ENCODE measurements at places on chromosomes 12 and 14.

- DNase-seq = no peak
Measured at GRCh38 chr12:89470741-89471509, 53.7 kb downstream of the GALNT4 start.

DNA sequence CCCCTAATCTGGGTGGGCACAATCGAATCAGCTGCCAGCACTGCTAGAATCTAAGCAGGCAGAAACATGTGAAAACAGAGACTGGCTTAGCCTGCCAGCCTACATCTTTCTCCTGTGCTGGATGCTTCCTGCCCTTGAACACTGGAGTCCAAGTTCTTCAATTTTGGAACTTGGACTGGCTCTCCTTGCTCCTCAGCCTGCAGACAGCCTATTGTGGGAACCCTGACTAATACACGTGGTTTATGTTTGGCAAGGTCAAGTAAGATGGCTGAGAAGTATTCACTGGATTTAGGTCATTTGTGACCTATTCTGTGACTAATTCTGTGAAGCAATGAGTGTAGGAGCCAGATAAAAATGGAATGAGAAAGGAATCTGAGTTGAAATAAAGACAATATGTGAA lies 11.0 kb downstream of the GPR135 start:
- peak; percentile 36 for DNase-seq

DNA sequence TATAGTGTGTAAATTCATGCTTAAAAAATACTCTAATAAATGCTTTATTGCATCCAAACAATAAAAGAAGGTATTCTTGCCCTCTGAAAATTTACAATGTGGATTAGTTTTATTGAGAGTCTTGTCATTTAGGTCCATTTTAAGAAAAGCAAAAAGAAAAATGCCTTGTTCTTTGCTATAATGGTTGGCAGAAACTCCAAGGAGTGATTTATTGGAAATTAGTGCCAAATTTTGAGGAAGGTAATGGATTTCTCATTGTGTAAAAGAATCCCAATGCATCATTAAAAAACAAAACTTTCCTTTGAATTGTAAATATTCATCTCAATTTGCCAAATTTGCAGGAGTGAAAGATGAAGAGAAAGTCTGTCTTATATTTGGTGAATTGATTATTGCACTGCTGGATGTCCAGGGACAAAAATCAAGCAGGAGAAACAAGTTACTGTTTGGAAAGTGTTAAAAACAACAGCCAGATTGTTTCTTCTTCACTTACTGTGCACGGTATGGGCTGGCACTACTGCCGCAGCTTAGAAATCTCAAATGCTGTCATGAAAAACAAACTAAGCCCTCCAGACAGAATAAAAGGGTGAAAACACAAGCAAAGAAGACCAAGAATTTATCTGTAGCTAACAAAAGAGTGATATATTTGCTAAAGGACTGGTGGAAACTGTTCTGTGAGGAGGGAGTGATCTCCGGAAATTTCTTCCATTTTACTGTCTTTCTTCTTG lies 511.7 kb downstream of the TMTC2 start:
- no peak for DNase-seq

- no peak for DNase-seq
Measured at GRCh38 chr12:75978677-75979076, 52.9 kb downstream of the PHLDA1 start.

DNA sequence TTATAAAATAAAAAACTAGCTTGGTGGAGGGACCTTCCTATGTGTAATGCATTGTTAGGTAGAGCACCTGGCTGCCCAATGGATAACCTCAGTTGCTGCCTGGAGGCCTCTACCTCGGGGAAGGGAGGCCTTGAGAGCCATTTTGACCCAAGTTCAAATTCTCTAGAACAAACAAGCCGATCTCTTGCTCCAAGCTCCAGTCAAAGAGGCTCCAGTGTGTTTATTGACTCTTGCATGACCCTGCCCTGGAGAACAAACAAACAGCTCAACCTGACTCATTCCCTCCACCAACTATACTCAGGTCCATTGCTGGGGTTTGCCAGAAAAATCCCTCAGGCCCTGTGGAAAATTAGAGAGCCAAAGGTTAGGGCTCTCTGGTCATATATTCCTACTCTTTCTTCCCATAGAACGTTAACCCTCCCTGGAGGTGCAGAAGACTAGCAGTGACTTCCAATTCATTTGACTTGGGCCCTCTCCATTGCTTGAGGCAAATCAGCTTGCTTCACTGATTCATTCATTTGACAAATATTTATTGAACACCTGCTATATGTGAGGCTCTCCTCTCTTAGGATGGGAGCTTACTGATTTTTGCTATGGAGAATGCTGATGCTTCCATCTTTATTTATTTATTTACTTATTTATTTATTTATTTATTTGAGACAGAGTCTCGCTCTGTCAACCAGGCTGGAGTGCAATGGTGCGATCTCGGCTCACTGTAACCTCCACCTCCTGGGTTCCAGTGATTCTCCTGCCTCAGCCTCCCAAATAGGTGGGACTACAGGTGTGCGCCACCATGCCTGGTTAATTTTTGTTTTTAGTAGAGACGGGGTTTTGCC lies 73.7 kb upstream of the CISTR start:
- DNase-seq = no peak

DNA sequence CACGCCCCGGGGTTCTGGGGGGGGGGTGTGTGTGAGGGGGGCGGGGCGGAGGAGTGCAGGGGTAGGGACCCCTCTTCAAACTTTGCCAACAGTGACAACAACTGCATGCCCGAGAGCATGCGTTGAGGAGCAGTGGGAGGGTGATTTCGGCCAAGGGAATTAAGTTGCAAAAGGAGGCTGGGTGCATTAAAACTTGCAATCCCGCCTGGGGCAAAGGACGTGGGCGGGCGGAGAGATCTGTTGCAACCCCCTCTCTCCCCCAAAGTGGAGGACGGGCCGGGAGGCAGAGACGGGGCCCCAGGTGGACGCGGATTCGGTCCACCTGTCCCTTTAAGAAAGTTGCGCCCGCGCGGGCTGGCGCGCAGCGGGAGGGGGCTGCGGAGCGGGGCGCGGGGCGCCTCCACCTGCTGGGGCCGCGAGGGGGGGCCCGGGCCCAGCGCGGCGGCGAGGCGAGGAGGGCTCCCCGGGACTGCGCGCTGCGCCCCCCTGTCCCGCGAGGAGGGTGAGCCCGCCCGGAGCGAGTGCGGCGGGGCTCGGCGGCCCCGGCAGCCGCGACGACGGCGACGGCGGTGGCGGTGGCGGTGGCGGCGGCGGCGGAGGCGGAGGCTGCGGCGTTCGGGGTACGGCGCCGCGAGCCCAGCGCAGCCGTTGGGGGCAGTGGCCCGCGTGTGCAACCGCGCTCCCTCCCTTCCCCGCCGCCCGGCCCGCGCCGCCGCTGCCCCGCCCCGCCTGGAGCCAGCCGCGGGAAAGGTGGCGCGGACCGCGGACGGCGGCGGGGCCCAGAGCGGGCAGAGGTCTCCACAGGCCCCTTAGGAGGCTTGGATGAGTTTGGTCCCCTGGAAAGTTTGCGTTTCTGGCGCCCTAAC lies 530 bp upstream of the FOXN4 start:
- DNase-seq = no peak

GRCh38 chr14:80930095-80930494 lies 11.4 kb downstream of the CEP128 start:
- DNase-seq = no peak

DNA sequence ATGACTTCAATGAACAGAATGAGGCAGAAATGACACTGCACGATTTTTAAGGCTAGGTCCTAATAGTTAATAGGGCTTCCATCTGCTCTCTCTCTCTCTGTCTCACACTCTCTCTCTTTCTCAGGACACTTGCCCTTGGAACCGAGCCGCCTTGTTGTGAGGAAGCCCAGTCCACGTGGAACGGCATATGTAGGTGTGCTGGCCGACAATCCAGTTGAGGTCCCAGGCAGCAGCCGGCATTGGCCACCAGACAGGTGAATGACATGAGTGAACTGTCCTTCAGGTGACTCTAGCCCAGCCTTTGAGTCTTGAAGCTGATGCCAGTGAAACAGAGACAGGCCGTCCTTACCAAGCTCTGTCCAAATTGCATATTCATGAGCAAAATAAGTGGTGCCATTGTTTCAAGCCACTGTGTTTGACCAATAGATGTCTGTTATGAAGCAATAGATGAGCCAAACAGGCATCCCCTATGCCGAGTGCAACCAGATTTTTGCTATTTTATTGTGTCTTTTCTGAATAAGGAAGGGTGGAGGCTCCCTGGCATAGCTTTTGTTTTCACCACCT lies 217.5 kb upstream of the LHX5 start:
- no peak for DNase-seq

DNA sequence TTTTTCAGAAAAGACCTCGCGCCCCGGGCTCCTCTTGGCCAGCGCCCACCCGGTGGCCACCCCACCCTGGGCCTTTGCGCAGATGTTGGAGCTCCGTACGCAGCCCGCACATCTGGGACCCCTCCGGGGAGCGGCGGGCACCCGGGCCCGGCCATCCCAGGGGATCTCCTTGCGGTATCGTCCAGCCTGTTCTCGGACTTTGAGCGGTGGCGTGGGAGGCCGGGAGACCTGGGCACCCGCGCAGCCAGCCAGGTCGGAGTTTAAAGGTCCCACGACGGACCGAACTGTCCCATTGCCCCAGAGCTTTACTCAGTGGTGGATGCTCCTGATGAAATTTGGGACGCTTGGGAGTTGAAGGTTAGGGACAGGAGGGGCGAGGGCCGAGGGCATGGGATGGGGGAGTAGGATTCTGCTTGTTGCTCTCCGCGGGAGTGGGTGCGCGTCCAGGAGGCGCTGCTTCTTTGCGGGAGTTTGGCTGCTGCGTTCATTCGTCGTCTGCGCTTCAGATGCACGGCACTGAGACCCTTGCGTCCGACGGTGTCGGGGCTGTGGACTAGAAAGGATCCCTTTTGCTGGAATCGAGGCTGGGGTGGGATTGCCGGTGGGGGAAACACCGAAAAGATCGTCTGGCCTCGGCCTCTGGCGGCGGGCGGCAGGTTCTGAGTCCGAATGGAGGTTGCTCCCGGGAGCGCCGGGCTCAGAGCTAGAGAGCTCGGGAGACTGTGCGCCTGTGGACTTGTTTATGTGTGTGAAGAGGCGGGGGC lies 1.4 kb downstream of the NTF3 start:
- DNase-seq = no peak

DNA sequence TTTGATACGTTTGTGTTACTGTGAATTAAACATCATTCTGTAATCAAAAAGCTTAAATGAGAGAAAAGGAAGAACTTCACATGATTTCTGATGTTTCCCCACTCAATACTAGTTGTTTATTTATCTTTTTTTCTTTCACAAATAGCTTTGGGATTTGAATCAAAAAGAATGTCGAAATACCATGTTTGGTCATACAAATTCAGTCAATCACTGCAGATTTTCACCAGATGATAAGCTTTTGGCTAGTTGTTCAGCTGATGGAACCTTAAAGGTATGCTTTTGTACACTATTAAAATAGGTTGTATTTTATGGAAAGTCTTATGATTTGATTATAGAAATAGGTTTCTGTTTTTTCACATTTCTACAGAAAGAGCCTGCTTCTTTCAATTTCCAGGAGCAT lies 41.5 kb downstream of the APAF1 start:
- DNase-seq = no peak

DNA sequence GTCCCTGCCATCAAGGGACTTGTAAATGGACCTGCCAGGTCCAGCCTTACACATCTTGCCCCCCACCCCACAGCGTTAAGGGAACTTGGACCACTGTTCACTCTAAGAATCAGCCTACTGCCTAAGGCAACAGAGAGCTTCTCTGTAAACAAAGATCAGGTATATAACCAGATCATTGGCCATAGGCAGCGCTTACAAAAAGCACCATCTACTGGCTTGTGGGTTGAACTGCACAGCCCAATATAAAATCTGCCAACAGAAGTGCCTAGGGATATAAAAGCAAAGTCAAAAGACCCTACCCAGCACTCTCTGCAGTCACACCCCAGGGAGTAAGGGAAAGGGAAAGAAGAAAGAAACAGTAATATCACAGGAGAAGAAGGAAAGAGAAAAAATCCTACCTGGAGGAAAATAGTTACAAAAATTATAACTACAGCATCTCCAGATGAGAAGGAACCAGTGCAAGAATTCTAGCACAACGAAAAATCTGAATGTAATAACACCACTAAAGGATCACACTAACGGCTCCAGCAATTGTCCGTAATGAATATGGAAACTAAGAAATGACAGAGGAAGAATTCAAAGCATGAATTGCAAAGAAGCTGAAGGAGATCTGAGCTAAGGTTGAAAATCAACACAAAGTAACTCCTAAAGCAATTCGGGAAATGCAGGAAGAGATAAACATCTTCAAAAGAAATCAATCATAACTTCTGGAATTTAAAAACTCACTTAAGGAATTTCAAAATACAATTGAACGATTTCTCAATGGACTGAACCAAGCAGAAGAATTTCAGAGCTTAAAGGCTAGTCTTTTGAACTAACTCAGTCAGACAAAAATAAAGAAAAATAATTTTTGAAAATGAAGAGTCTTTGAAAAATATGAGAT lies 95.2 kb upstream of the PCED1B start:
- DNase-seq = peak; percentile 63

DNA sequence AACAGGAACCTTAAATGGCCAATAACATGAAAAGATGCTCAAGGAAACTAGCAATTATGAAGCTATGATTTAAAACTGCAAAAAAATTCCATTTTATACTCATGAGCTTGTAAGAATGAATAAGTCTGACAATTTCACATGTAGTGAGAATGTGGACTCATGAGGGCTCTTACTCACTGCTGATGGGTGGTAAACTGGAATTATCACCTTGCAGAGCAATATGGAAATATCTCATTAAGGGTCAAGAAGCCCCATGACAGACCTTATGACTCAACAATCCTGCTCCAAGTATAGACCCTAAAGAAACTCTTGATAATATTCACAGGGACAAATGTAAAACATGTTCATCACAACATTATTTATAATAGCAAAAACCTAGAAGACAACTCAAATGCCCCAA lies 23.5 kb upstream of the SMAGP start:
- no peak for DNase-seq

DNA sequence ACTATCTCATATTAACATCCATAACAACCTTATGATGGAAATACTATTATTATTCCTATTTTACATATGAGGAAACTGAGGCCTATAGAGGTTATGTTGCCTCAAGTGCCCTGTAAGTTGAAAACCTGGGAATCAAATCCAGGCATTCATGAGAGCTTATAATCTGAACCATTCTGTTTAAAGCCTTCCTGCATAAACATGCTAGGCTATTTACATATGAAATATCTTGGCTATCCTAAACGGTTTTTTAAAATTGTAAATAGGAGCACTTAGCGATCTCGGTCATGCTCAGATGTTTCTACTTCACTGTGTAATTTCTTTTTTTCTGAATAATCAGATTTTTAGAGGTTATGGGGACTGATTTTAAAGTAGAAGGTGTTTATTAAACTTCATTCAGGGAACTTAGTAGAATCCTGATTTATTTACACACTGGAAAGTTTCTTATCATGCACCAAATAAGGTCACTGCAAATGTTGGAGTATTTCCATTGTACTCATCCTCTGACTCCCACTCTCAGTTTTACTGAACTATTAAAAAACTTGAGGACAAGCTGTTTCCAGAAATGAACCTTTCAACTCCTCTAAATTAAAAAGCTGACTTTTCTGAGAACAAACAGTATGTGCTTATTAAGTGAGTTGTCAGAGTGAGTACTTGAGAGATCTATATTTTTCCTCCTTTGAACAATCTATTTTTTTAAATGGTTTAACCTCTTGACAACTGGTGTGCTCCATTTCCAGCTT lies 141.7 kb downstream of the PIK3C2G start:
- DNase-seq = no peak

GRCh38 chr14:51473808-51474565 lies 177.7 kb upstream of the FRMD6 start:
- DNase-seq = no peak

GRCh38 chr12:110697236-110697635 lies 8.3 kb upstream of the HVCN1 start:
- DNase-seq = no peak

GRCh38 chr14:22434901-22435550 lies 154.0 kb downstream of the DAD1 start:
- DNase-seq = no peak

- DNase-seq = peak; percentile 70
Measured at GRCh38 chr12:19440019-19440858, 947 bp downstream of the AEBP2 start.

Data from ascending aorta (tissue), 2 donors.